ENCODE measurements at places on chromosomes 2 and 18. TPM values are rescaled to one million over a fixed set of nuclear protein-coding genes. Genes with fewer than 3 reads are reported as not detected.
A peak's percentile ranks its signal among the peaks of the same experiment; 100 is the strongest.

GRCh38 chr2:214807653-214808052 is 1.8 kb downstream of the BARD1 start:
- peaks cover 7% of the 10 kb centered on the region for H3K27me3 ChIP-seq
- peak overlapping the region; percentile 94 for H3K4me3 ChIP-seq
- no peak for DNase-seq
- peaks cover 33% of the 10 kb centered on the region for H3K36me3 ChIP-seq
- peaks cover 27% of the 10 kb centered on the region for H3K4me1 ChIP-seq

DNA sequence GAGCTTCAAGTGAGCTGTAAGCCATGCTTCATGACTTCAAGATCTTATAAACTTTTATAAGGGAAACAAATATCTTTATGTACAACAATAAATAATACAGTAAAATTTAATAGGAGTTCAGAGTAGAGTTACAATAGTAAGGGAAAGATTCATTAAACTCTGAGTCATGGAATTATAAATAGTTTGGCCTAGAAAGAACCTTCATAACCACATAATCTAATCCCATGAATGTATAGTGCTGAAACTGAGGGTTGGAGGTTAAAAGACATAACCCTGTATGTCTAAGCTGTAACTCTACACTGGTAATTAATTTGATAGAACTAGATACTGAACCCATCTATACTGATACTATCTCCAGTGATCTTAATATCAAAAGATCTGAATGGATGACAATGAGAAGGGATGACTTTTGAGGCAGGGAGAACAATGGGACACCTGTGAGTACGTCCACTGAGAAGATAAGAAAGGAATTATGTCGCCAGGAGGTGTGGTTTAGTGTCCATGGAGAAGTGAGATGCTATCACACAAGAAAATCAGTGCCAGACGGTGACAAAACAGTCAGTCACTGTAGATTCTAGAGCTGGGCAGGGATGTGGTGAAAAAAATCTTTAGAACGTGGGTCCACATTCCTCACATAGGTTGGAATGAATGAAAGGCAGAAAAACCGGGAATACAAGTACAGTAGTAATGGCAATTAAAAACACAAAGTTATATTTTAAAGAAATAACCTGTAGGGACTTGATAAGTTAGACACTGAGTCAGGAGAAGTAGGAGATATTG is 1.1 kb downstream of the IL1F10 start:
- H3K4me1 ChIP-seq = peaks cover 2% of the 10 kb centered on the region
- no peak for DNase-seq
- no peak overlapping the region for H3K4me3 ChIP-seq
- no peaks in the 10 kb centered on the region for H3K36me3 ChIP-seq
- no peaks in the 10 kb centered on the region for H3K27me3 ChIP-seq

GRCh38 chr2:58195662-58196061 is 45.5 kb downstream of the FANCL start:
- H3K4me3 ChIP-seq = no peak overlapping the region
- H3K36me3 ChIP-seq = peaks cover 5% of the 10 kb centered on the region
- no peaks in the 10 kb centered on the region for H3K4me1 ChIP-seq
- H3K27me3 ChIP-seq = no peaks in the 10 kb centered on the region
- no peak for DNase-seq

DNA sequence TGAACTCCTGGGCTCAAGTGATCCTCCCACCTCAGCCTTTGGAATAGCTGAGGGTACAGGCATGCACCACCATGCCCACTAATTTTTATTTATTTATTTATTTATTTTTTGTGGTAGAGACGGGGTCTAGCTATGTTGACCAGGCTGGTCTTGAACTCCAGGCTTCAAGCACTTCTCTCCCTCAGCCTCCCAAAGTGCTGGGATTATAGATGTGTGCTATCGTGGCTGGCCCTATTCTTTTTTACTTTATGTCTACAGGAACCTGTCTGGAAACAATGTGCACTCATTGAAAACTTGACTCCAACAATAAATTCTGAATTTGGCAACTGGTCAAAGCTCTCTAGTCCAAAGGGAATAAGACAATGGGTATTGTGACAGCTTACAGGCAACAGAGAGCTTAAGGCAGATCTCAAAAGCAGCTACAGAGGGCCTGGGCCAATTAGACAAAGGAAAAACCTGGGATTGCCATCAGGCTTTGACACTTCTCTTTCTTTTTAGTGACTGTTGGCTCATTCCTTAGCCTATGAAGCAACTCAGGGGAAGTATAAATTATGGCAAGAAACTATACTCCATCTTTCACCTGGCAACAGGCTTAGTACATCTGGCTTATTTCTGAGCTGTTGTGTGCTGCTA is 55.1 kb upstream of the RAPGEF4 start:
- H3K27me3 ChIP-seq = no peaks in the 10 kb centered on the region
- no peak overlapping the region for H3K4me3 ChIP-seq
- no peak for DNase-seq
- H3K36me3 ChIP-seq = peaks cover 5% of the 10 kb centered on the region

DNA sequence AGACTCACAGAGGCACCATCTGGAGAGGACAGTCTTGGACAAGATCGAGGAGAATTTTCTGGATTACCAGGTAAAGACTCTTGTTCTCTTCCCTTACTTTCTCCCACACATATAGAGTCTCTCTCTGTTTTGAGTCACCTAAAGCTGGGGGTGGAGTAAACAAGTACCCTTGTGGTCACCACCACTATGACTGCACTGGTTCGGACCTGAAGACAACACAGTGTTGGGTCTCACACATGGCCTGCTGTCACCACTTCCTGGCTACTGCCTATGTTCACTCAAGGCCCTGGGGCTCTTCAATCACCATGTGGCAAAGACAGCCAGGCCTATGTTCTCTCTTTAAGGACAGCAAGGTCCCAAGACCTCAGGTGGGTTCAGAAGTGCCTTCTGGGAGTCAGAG is 253.3 kb upstream of the VRK2 start:
- no peaks in the 10 kb centered on the region for H3K4me1 ChIP-seq
- no peaks in the 10 kb centered on the region for H3K27me3 ChIP-seq
- no peak overlapping the region for H3K27ac ChIP-seq
- H3K4me3 ChIP-seq = no peak overlapping the region

GRCh38 chr2:206071807-206072206 is 14.2 kb downstream of the INO80D start:
- H3K27ac ChIP-seq = no peak overlapping the region
- no peak for DNase-seq
- H3K4me3 ChIP-seq = no peak overlapping the region
- H3K4me1 ChIP-seq = peaks cover 30% of the 10 kb centered on the region
- H3K27me3 ChIP-seq = no peaks in the 10 kb centered on the region
- peaks cover 19% of the 10 kb centered on the region for H3K36me3 ChIP-seq

GRCh38 chr2:104768694-104769093 is 85.2 kb upstream of the POU3F3 start:
- no peak for DNase-seq
- H3K4me3 ChIP-seq = no peak overlapping the region
- H3K27ac ChIP-seq = no peak overlapping the region
- H3K36me3 ChIP-seq = no peaks in the 10 kb centered on the region
- peaks cover 8% of the 10 kb centered on the region for H3K27me3 ChIP-seq

DNA sequence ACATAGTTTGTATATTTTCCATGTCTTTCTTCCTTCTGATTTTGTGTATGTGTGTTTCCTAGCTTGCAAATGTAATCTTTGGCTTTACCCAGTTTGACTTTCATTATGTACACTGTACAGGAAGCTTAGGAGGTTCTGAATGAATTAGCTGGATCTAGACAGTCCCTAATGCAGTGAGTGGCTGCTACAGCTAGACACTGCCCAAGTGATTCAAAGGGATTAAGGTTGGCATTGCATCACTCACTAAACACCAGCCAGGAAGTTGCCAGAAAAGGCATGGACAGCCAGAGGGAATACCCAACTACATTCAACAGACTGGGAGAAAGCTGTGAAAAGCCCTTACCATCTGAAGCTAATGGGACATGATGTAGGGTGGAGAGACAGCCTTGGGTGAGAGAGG is 316.0 kb upstream of the MEX3C start:
- no peak for DNase-seq
- peaks cover 4% of the 10 kb centered on the region for H3K27me3 ChIP-seq
- no peaks in the 10 kb centered on the region for H3K36me3 ChIP-seq
- H3K4me3 ChIP-seq = no peak overlapping the region

GRCh38 chr18:48707636-48708296 is 168.9 kb downstream of the CTIF start:
- no peak for DNase-seq
- no peak overlapping the region for H3K4me3 ChIP-seq
- no peak overlapping the region for H3K27ac ChIP-seq
- H3K4me1 ChIP-seq = peaks cover 7% of the 10 kb centered on the region
- H3K27me3 ChIP-seq = no peaks in the 10 kb centered on the region

GRCh38 chr18:49486134-49486533 is 900 bp downstream of the C18orf32 start:
- H3K27ac ChIP-seq = peak overlapping the region; percentile 99
- peaks cover 51% of the 10 kb centered on the region for H3K36me3 ChIP-seq
- H3K4me3 ChIP-seq = peak overlapping the region; percentile 89
- no peak for DNase-seq
- peaks cover 48% of the 10 kb centered on the region for H3K4me1 ChIP-seq

DNA sequence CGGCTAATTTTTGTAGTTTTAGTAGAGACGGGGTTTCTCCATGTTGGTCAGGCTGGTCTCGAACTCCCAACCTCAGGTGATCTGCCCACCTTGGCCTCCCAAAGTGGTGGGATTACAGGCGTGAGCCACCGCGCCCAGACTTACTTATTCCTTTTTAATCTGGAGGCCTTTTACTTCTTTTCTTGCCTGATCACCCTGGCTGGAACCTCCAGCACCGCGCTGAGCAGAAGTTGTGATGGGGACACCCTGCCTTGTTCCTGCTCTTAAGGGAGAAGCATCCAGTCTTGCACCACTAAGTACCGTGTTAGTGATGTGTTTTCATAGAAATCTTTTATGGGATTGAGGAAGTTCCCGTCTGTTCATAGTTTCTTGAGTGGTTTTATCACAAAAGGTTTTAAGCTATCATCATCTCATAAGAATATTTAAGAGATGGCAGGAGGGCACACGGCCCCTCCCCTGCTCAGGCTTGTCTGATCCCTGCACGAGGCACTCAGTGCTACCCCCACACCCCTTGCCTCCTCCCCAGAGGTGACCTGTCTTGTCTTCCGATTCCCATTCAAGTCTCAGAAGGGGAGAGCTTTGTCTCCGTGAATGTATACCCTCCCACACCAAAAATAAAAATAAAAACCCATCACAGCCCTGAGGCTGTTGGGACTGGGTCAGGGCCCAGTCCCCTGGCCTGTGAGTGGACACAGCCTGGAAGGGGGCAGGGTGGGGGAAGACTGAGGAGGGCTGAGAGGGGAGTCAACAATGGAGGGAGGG is 65.3 kb upstream of the SMAD7 start:
- no peak for DNase-seq
- no peak overlapping the region for H3K27ac ChIP-seq
- H3K27me3 ChIP-seq = no peaks in the 10 kb centered on the region
- peaks cover 4% of the 10 kb centered on the region for H3K4me1 ChIP-seq
- H3K4me3 ChIP-seq = no peak overlapping the region
- H3K36me3 ChIP-seq = no peaks in the 10 kb centered on the region

DNA sequence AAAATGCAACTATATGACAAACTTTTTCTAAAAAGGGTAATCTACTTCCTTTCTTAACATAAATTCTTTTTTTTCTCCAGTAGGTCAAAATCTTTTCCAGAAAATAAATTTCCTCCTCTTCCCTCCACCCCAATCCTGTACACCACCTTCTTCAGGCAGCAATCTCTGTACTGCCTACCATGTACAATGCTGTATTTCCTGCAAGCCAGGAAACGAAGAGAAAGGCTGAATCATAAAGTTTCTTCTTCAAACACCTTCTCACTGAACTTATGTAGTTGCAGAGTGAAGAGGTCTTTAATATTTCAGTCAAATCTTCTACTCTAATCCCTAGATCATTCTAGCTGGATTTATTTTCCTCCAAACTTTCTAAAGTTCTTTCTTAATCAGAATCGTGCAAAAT is 18.2 kb upstream of the C2orf66 start:
- H3K4me3 ChIP-seq = no peak overlapping the region
- H3K4me1 ChIP-seq = peaks cover 5% of the 10 kb centered on the region
- no peak for DNase-seq
- no peak overlapping the region for H3K27ac ChIP-seq

- H3K4me3 ChIP-seq = no peak overlapping the region
- H3K36me3 ChIP-seq = no peaks in the 10 kb centered on the region
- H3K27ac ChIP-seq = no peak overlapping the region
- peaks cover 4% of the 10 kb centered on the region for H3K27me3 ChIP-seq
- H3K4me1 ChIP-seq = no peaks in the 10 kb centered on the region
These were observed 677.6 kb downstream of the BCL11A start for GRCh38 chr2:59875836-59876235.

GRCh38 chr18:55320424-55321264 is 267.3 kb downstream of the TCF4 start:
- H3K27me3 ChIP-seq = peaks cover 61% of the 10 kb centered on the region
- no peaks in the 10 kb centered on the region for H3K36me3 ChIP-seq
- H3K4me3 ChIP-seq = peak overlapping the region; percentile 42
- no peak overlapping the region for H3K27ac ChIP-seq
- no peak for DNase-seq
- peaks cover 9% of the 10 kb centered on the region for H3K4me1 ChIP-seq

Gene ACMSD
- total RNA-seq = not detected

Gene ZNF236
- 12.0 TPM for total RNA-seq

Gene TMEM200C
- not detected for total RNA-seq
